ENCODE measurements at places on chromosomes 3 and 15.
A peak's percentile ranks its signal among the peaks of the same experiment; 100 is the strongest.

DNA sequence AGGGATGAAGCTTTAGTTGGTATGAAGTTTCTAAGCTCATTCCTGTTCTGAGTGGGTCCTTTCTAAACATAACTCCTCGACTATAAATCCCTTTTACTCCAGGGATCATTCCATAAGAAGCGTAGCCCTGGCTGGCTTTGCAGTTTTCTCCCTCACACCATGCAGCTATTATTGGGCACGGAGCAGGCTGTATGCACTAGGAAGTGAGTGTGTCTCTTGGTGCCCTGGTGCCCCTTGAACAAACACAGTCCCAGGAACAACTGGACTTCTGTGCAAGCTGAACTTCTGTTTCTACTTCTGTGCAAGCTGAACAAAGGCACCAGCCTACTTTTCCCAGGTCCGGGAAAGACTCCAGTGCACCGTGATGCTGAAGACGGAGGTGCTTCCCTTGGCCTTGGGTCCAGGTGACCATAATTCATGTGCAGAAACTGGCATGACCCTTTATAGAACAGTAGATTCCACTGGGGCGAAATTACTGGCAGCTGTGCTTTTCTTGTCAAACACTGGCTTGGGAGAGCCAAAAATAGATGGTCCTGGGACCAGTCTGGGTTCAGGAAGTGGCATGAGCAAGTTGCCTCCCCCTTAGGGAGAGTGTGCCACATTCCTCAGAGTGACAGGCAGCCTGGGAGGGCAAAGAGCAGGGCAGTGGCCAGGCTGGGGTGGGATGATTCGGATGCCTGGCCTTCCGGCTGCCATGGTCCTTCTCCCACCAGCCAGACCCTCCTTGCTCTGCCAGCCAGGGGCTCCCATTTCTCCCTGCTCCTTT is 127.2 kb downstream of the SLCO3A1 start:
- DNase-seq = no peak

DNA sequence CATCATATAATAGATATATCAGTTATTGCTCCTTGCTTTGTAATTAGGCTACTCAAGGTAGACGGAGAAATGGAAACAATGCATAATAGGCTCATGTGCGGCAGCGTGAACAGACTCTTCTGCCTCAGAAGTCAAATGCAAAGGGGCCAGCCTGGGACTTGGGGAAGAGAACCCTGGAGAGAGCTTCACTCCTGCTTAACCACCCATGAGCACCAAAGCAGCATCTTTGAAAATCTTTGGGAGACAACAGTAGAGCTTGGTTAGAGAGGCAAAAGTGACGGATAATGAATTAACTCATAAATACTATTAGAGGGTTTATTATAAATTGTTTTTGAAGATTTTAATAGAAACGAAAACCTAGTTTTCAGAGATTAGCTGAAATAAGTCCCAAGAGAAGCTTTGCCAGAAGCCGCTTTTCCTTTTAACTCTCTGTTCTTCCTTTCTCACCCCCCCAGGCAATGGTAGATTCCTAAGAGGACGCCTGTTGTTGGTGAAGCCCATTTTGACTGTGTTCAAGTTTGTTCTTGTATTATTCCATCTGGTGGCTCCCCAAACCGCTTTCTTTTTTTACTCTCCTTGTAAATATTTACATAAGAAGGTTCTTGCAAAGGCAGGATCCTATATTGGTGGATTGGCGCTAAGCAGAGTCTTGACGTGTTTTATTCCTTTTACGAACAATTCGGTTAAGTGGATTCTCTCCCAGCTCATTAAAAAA is 196.0 kb upstream of the TPRG1 start:
- no peak for DNase-seq

DNA sequence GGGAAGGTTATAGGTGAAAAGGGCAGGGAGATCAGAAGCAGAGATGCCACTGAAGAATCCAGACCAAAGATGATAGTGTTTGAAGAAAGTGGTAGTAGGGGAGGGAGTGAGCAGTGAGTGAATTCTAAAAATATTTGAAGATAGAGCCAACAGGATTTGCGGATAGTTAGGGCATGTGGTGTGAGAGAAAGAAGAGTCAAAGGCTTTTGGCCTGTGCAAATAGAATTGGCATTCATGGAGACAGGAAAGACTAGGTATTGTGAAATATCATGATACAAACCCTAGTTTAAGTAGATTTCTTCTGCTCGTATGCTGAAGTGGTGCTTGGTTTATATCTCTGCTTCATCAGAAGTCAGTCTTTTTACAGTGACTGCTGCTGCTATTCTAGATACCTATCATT is 224.2 kb upstream of the CFAP20DC start:
- no peak for DNase-seq

DNA sequence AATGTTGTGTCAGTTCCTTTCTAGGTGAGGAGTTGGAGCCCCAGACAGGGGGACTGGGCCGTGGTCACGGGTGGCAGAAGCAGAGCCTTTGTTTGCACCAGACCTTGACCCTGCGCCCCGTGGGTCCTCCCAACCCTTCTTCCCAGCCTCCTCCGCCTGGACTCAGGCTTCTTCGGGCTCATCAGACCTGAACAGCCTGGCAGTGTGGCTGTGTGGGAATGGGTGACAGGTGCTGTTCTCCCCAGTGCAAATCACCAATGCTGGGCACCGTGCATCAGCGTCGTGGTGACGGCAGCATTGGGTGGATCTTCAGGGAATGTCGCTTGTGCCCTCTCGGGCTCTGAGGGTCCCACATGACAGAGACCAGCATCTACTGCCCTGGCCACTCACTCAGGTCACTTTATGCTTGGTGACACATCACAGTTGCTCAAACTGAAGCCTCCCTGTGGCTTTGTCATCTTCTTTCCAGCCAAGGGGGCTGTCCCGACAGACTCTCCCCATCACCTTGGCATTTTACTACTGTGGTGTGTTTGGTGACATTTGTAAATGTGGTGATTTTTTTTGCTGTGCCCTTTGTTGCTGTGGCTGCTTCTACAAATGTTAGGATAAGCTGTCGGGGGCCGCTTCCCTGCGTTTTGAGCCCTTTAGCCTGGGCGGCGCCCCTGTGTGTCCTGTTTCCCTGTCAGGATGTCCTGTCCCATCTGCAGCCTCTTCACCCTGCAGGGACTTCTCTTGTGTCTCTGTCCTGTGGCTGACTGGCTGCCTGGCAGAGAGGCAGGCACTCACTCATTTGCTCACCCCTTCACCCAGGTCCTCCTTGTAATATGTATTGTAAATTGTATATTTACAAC is 14.5 kb downstream of the APBA2 start:
- no peak for DNase-seq

DNA sequence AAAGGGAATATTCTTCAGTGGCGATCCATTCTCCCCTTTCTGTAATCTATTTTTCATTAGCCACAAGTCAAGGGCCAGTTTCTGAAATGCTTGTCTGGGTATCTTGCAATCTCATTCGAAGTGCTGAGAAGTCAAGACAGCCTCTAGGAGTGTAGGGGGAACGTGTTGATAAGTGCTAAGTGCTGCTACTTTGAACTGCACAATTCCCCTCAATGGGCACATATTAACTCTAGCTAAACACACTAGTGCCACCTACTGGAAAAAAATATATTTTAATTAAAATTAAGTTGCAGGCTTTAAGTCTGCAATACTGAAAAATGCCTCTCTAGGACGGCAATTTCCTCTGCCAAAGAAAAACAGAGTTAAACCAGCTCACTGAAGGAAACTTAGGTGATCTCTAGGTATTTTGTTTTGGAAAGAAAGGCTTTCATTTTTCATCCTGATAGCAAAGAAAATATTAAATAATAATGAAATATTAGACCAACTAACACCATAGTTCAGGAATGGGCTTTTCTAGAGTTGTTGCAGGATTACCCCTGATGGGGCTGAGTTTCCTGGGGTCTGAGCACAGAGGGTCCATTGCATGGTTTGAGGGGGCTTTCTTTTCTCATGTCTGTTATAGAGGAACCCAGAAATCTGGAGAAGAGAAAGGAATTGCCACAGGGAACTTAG is 181.9 kb upstream of the KBTBD8 start:
- DNase-seq = no peak

GRCh38 chr3:42746455-42747450 is 26.3 kb downstream of the CCDC13 start:
- DNase-seq = no peak

DNA sequence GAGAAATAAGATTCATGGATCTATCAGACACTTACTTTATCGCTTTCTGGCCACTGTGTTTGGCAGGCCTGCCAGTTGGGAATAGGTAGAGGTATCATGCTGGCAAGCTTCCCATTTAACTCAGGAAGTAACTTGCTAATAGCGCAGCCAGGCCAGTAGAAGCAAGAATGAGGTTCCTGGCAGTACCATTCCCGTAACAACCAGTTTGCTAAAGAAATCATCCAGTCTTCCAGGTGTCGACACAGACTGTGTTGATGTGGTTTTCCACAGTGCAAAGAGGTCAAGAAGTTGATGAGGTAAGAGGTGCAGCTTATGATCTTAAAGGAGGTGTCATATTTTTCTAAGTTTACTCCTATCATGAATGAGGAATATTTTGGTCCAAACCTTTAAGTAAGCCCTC is 46.2 kb downstream of the DPH6 start:
- no peak for DNase-seq

GRCh38 chr15:35054380-35054779 is 30.7 kb downstream of the NANOGP8 start:
- DNase-seq = no peak

DNA sequence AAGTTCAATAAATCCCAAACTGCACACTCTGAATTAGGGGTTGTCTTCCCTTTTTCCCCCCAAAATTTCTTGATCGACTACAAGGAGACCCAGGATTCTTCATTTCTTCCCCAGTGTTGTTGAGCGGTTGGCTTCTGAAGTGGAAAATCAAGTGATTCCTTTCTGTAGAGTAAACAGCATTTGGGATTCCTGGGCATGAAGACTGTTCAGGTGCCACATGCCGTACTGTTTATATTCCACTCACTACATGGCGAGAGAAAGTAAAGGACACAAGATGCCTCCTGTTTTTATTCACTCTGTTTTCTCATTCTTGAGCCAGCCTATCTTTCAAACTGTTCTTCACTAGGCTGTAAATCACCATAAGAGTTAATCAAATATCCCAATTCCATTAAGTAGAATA is 12.6 kb downstream of the FSTL1 start:
- no peak for DNase-seq

DNA sequence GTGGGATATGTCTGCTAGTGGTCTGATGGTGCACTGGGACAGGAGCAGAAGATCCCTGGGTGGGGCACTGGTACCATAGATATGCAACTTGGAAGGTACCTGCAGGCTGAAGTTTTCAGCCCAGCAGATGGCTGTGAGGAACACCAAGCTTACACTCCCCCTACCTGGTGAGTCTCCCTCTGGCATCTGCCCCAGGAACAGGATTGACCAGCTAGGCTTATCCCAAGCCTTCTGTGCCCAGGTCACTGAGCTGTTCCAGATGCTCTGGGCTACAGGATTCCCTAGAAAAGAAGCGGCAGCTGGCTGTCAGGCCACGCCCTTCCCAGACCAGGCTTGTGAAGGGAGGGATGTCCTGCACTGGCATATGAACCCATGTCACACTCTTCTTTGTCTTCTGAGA is 1130.0 kb downstream of the NAALADL2 start:
- DNase-seq = no peak

DNA sequence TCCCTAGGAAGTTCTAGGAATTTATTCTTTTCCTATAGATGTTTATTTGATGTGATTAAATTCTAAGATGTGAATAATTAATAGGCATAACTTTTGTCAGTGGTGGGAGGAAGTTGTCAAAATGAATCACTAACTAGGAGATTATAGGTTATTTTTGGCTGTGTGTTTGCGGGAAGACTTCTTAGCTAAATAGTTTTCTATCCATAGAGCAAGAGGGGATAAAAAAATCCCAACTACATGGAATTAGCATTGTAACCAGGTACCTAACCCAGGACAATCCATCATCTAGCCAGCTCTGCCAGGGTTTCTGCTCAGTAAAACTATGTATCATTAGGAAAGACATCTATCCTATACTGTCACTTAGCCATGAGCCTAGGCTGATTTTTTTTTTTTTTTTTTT is 23.9 kb downstream of the SLC30A4 start:
- no peak for DNase-seq

- no peak for DNase-seq
Measured at GRCh38 chr3:137669519-137670060, 94.5 kb upstream of the SOX14 start.

GRCh38 chr15:63372018-63372705 is 9.5 kb downstream of the CA12 start:
- DNase-seq = peak; percentile 61

DNA sequence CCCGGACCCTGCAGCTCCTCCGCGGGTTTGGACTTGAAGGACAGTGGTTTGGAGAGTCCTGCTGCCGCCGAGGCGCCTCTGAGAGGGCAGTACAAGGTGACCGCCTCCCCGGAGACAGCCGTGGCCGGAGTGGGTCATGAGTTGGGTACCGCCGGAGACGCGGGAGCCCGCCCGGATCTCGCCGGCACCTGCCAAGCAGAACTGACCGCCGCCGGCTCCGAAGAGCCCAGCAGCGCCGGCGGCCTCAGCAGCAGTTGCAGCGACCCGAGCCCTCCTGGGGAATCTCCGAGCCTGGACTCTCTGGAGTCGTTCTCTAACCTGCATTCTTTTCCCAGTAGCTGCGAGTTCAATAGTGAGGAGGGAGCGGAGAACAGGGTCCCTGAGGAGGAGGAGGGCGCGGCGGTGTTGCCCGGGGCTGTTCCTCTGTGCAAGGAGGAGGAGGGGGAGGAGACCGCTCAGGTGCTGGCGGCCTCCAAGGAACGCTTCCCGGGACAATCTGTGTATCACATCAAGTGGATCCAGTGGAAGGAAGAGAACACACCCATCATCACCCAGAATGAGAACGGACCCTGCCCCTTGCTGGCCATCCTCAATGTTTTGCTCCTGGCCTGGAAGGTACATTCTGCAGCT is 634 bp downstream of the MINDY2 start:
- peak; percentile 78 for DNase-seq

DNA sequence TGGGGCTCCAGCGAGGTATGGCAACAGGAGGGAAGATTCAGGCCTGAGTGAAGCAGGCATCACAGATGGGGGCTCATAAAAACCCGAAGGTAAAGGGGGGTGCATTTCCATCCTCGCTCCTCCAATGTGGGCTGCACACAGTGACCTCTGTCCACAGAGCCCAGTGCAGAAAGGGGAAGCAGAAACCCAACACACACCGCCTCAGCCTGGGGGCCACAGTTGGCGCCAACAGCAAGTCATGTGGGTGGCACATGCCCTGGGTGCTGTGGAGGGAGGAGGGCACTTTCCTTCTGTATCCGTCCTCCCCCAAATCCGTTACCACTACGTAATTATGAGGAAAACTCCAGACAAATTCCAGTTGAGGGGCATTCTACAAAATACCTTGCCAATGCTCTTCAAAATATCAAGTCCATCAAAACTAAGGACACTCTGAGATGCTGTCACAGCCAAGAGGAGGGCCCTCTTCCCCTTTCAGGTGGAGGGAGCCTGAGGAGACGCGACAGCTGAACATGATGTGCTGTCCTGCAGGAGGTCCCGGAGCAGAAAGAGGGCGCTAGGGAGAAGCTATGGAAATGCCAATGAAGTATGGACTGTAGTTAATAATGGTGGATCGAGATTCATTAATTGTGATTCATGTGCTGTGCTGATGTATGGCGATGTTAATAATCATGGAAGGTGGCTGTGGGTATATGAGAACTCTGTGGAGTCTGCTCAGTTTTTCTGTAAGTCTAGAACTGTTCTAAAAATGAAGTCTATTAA is 16.4 kb downstream of the APBA2 start:
- no peak for DNase-seq

Measured in sciatic nerve (tissue), 2 donors.